Activated gamma-delta T cell treated with Interleukin-2 at 50 U/mL for 16 hours (primary cell): ENCODE measurements at places on chromosomes 2 and 18.

DNA sequence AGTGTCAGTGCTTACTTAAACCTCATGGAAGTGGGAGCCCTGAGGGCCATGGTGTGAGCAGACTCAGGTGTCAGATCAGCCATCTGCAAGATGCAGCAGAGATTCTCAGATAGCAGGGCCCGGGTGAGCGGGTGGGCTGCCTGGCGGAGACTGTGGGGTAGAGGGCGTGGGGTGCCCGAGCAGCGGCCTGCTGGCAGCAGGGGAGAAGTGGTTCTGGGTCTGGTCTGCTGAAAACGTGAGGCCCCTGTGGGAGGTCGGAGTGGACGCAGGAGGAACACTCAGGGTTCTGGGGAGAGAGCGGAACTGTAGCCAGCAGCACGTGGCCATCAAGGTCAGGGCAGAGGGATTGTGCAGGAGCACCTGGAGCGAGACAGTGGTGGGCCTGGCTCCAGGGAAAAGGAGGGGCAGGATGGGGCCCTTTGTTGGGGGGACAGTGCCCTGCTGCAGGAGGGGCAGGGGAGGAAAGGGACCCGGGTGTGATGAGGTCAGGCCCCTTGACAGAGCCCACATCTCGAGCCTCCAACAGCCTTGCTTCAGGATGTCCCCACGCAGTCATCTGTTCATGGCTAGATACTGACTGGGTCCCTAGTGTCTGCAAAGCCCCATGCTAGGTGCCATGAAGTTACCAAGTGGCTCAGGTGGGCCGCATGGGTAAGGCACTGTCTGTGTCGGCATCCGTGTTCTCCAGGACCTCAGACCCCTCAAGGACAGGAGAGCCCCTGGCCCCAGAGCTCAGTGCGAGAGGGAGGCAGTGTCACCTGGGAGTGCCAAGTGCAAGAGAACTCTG, 2.7 kb upstream of the ESPNL start:
- no peak for DNase-seq

- DNase-seq = no peak
Measured at GRCh38 chr2:237961637-237962036, 5.2 kb upstream of the UBE2F start.

DNA sequence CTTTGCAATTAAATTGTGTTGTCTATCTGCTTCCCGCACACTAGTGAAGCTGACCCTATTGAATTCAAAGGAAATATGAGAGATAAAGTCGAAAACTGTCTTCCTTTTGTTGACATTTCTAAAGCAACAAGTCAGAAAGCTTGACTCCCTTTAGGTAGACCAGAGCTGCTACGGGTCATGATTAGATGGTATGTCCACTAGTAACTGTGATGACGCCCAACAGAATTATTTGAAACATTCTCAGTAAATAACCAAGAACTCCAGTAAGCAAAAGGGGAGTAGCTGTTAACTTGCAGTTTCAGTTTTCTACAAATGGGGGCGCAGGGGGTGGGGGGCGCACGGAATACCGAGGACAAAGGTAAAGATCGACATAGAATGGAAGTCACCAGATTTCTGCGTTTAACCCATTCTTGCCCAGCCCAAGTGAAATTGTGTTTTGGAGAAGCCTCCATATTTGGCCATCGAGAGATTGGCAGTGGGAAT, 56.4 kb downstream of the CRIM1 start:
- no peak for DNase-seq

GRCh38 chr2:171407030-171407675, 26.6 kb downstream of the METTL8 start:
- DNase-seq = no peak

DNA sequence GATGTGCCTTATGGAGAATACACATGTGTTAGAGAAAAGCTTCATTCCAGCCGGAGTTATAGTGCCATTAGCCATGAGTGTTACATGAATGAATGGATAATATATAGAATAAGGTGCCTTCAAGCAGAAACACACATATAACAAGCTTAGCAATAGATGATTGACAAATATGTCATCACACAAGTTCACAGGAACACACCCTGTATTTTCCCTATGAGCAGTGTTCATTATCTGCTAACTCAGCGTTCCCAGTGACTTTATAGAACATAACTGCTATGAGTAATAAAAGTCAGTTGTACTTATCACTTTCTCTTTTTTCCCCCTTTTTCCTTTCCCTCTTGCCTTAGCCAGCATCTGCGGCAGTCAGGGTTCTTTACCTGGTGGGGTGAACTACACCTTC, 65.1 kb downstream of the TIMM21 start:
- no peak for DNase-seq

GRCh38 chr2:169452080-169452479, 27.2 kb upstream of the BBS5 start:
- DNase-seq = no peak

DNA sequence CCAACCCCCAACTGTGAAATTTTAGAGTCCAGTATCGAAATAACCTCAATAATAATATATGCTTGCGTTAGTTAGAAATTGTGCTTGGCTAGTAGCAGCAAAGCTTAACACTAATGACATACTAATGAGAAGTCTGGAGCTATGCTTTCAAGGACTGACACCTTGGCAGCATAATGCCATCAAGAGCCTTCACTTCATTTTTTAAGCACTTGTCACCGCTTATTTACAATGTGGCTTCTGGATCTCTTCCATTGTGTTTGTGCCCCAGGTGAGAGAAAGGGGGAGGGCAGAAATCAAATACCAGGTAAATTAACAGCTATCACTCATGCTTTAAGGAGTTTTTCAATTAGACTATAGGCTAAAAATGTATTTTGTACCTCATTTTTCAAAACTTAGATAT, 101.5 kb downstream of the CDH7 start:
- no peak for DNase-seq

DNA sequence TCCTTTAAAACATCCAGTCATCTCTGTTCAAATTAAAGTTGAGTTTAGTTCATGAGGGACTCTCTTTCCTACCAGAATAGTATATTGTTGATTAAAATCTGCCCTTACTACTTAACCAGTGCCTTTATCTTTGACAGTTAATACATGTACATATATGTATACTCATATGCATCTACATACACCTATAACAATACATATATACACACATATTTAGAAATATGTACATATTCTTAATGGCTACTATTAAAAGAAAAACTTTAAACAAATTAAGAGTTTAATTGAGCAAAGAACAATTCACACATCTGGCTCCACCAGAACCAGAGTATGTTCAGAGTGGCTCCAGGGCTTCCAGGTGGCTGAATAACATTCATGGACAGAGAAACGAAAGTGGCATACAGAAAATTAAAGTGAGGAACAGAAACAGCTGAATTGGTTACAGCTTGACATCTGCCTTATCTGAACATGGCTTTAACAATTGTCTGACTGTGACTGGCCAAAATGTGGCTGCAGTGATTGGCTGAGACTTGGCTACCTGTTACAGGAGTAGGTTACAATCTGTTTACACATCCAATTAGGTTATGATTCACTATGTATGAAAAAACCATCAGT, 38.8 kb downstream of the ZNF519 start:
- no peak for DNase-seq

DNA sequence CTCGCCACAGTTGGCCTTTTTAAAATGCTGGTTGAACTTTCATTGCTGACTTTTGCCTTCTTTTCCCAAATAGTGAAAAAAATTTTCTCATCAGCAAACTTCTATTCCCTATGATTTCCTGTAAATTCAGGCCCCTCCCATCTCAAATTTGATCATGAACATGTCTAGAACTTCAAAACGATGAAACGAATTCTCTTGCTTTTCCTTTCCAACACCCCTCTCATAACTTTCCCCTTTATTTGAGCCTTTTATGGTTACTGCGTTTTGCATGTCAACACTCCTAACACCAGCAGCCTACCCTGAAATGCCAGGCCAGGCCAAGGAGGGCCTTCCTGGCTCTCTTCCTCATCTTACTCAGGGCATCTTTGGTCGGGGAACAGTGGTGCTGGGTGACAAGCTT, 1.7 kb upstream of the HOXD13 start:
- DNase-seq = no peak

GRCh38 chr18:61842146-61842545, 50.7 kb downstream of the RNF152 start:
- no peak for DNase-seq

DNA sequence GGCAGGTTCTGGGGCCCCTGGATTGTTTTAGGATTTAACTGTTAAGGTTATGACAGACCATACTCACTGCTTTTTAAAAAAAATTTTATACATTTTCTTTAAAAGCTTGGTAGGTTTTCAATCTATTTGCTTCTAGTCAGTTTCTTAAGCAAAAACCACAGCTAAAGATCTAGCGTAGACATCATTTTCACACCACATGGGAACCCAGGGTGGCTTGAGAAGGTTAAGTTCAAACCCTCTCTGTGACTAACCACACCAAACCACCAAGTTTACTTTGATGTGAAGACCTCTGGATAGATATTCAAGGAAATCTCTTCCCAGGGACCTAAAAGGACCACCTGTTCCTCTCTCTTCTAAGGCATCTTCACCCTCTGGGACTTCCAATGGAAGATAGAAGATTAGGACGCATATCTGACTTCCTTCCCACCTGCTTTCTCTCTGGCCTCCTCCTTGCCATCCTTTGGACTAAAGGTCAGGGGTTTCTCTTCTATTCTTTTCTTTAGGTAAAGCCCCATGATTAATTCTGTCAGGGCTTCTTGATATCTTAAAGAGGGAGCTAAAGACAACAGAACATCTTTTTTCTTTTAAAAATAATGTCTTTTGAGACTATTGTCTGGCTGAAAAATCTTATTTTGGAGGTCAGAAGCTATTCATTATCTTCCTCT, 32.3 kb downstream of the FOSL2 start:
- DNase-seq = no peak

- no peak for DNase-seq
Measured at GRCh38 chr2:84918430-84918829, 13.0 kb downstream of the TMSB10 start.

DNA sequence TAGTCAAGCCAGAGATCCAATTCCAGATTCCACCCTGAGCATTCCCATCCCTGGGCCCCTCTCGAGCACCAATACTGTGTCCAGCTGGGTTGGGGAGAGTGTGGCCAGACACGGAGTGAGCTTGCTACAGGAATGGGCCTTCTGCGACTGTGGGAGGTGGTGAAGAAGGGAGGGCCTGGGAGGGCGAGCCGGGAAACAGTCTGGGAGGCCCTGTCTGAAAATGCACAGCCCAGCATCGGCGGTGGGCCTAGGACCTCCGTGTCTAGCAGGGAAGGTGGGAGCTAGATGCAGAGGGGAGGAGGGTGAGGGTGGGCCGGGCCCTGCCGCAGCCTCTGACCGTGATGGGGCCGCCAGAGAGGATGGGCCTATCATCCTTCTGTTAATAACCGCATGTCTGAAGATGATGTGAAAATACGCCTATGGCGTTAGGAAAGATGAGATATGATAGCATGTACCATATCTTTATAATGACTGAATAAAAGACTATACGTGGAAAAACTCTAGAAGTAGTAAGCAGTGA, 1.9 kb upstream of the OTOS start:
- no peak for DNase-seq

DNA sequence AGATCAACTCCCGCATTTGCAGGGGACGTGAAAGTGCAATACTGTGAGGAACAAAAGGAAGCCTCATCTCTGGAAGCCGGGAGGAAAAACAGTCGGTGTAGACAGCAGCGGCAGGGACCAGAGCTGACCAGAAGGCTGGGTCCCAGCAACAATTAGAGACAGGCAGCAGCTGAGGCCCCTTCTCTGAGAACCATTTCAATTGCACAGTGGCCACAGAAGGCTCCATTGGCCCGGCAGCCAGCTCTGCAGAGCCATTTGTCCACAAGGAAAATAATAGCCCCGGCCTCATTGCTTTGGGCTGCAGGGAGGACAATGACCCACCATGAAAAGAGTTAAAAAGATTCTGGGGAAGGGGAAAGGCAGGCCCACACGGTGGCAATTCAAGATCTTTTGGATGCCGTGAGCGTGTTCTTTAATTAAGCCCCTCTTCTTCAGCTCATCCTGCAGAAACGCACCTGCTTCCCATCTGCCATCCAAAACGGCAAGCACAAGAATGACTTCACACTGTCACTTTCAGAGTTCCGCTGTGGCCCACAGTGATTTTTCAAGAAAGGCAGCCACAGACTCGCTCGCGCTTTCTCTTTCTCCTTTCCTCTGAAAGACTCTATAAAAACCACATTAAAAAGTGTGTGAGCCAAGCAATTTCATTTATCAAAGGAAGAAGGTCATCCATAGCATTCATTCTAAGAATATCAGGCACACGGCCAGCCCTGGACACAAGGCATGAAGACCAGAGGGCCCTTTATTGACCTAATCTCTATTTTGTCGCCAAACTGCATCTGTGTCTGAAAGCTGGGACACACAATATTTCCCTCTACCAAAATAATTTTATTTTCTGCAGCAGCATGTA, 293.6 kb downstream of the SOX11 start:
- no peak for DNase-seq

DNA sequence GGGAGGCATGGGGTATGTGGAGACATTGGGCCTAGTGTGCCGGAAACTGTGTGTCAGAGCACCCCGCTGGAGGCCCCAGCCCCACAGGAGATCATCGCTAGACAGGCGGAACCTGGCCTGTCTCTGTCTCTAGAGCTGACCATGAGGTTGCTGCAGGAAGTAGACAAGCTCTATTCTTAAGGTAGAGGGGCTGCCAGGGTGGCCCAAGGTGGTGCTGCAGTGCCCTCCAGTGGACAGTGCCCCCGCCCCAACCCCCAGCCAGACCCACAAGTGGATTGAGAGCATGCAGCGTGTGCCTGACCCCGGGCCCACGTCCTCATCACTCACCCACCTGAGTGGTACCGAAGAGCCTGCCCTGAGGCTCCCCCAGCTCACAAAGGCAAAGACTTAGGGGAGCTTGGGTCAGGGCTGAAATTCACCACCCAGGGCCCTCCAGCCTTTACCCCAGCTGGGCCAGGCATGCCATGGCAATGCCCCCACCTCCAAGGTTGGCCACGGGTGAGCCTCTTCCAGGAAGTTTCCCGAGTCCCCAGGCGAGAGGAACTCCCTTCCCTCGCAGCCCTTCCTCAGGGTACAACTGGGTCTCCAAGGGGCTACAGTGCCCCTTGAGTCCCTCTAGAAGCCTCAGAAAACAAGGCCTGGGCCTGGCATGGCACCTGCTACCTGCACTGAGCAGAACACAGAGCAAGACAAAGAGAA, 155.0 kb downstream of the TTC32 start:
- DNase-seq = no peak

DNA sequence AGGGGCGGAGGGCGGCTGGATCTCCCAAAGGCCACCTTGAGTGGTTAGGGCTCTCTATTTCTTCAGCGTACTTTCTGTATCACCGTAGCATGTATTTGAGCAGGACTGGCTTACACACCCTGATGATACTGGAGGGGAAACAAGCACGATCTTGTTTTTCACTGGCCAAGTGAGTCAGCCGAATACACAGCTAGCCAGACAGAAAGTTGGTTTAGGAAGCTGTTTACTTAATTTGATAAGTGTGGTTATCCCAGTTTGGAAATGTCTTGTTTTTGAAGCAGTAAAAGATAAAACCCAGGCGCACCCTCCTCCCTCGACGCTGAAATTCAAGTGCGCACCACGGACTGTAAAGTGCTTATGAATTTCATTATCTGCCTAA, 582 bp downstream of the RIOK3 start:
- DNase-seq = no peak
